Smooth muscle cell of the coronary artery (primary cell): ENCODE measurements at places on chromosomes 13 and 19. TPM values are rescaled to one million over a fixed set of nuclear protein-coding genes. Genes with fewer than 3 reads are reported as not detected.

Gene PEAK3
- total RNA-seq = not detected in 2 replicates

Gene RELB
- total RNA-seq = 4.8 and 5.0 TPM in 2 replicates

Gene IGFL1
- not detected in 2 replicates for total RNA-seq

Gene LRRC8E
- 4.3 and 5.6 TPM in 2 replicates for total RNA-seq

Gene CEACAM4
- total RNA-seq = not detected in 2 replicates

Gene CYP2F1
- not detected in 2 replicates for total RNA-seq

Gene NLRP12
- 0.08 TPM in 1 of 2 replicates, not detected in the other for total RNA-seq

Gene PLEKHA4
- total RNA-seq = 8.3 and 20.7 TPM in 2 replicates

Gene PLK5
- not detected in 2 replicates for total RNA-seq

Gene ZNF536
- total RNA-seq = 0.94 TPM in 1 of 2 replicates, not detected in the other

Gene TSSK6
- 1.5 and 2.9 TPM in 2 replicates for total RNA-seq

Gene SMIM44
- not detected in 2 replicates for total RNA-seq

Gene CBY2
- not detected in 2 replicates for total RNA-seq

Gene SPACA4
- not detected in 2 replicates for total RNA-seq
